ENCODE measurements at places on chromosomes 5 and 9. TPM values are rescaled to one million over a fixed set of nuclear protein-coding genes. Genes with fewer than 3 reads are reported as not detected.

DNA sequence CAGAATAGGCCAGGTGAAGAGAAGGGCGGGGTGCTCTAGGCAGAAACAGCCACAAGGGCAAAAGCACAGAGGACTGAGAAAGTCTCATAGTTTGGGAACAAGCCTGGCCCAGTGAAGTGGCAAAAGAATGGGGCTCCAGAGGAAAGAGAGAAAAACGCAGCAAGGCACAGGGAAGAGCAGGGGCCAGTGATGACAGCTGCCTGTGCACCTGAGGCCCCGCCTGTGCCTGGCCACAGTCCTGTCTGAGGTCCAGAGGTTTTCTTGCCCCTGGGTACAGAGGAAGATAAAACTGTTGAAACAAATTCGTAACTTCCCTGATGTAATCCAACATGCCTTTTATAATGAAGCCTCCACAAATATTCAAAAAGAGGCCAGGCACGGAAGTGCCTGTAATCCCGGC is 22.0 kb downstream of the FRRS1L start:
- DNase-seq, result no peak

DNA sequence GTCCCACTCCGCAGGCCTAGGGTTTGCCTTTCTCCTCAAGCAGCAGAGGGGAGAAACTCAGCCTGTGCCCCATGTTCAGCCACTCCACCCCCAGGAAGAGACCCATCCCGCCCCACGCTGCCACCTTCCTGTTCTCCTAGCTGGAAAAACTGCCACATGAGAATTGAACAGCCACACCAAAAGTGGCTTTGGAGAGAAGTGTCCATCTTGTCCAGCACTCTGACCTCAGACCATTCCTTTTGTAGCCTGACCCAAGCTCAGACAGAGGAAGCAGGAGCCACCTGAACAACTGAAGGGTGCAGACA is 8.3 kb upstream of the SLC25A48 start:
- no peak for DNase-seq

GRCh38 chr5:139271201-139272027 is 22.1 kb upstream of the MATR3 start:
- peak; percentile 92 for DNase-seq

DNA sequence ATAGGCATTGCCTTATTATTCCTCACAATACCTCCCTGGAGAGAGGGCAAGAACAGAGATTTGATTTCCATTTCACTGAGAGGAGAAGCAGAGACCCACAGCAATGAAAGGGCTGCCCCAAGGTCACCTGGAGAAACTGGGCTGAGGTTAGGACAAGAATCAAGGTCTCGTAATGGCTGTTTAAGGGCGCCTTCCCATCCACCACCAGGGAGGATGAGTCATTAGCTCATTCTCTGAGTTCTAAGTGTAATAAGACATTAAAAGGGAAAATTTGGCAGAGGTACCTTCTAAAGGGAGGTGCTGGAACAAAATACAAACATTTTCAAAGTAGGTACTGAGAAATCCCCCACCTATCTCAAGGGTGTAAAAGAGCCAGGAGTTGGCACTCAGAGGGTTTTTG is 52.6 kb upstream of the TCERG1 start:
- no peak for DNase-seq

DNA sequence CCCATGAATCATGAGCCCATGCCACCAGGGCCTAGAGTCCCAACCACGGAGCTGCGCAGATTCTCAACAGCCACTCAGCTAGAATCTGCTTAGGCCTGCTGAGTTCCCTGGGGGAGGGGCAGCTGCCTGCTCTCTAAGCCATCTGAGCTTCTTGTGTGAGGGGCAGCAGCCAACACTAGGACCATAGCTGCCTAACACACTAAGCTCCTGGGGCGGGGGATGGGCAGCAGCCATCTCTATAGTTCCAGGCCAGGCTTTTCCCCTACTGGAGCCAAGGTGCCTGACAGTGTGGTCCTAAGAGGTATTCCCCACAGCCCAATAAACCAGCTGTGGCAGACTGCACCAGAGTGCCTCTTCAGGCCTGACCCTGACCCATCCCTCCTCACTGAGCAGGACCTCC is 255.9 kb upstream of the ACO1 start:
- no peak for DNase-seq

DNA sequence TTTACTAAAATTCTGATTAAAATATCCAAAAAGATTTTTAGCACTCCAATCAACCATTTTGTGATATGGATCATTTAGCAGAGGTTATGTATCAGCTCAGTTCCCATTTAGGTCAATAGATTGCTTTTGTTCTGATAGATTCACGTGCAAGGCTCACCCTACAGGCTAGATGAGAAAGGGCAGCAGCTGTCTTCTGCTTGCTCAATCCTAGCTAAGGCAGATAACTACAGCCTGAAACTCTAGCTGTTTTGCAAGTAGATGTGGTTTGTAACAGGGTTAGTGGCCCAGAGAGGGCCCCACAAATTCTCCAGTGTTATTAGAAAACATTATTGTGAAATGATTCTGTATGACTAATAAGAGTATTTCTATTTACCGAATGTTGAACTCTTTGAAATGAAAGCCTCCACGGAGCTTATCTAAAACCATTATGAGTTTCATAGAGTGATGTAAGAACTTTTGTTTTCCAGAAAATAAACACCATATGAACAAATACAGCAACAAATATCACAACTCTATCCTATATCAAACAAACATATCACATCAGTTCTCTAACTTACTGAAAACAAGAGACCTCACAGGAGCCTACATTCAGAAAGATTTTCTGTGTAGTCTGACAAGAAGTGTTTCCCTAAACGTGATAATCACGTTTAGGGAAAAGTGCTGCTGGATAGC is 841.9 kb upstream of the ACO1 start:
- peak; percentile 29 for DNase-seq

DNA sequence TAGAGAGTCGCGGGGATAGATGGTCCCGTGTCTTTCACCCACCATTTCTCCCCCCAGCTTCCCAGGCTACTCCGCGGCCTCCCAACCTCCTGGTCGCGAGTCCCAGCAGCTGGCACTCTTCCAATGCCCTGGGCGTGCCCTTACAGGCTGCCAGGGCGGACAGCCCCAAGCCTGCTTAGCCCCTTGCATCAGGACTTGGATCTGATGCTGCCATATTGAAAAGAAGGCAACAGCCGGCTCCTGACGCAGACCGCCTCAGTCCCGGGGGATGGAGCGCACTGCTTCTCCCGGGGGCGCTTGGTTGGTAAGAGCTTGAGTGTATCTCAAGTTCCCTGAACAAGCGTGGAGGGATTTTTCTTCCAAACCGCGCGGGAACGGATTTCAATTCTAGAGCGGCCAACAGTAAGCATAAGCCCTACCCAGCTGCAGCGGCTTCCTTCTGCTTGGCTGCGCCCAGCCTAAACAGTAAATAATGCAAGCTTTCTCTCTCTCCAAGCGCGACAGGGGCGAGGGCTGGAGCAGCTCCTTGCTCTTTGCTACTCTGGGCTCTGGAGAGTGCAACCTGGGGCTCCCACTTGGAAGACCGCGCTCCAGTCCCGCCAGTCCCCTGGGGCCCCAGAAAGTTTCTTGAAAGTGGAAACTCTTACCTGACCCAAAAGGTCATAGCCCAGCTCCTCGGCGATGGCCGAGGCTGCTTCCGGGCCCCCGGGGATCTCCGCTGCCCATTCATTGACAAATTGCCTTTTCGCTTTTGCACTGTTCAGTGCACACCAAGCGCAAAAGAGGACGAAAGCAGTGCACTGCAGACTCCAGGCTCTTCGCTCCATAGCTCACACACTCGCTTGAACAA is 607 bp downstream of the PCSK1 start:
- DNase-seq, result peak; percentile 81

DNA sequence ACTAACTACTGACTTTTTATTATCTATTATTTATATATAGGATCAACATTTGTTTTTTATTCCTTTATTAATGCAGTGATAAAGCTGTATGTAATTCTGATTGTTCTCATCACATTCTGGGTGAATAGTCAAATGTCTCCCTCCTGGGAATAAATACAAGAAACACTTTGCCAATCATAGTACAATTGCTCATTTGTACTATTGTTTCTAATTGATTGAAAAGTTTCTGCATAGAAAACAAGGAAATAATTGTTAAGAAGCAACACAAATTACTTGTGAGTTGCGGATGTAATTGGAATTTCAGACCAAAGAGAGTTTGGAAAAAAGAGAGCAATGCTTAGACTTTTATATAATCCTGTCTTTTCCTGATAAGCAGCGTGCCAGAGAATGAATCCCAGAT is 1013.9 kb downstream of the EFNA5 start:
- no peak for DNase-seq

- no peak for DNase-seq
Observed at GRCh38 chr5:124341066-124341858, 405.2 kb downstream of the ZNF608 start.

DNA sequence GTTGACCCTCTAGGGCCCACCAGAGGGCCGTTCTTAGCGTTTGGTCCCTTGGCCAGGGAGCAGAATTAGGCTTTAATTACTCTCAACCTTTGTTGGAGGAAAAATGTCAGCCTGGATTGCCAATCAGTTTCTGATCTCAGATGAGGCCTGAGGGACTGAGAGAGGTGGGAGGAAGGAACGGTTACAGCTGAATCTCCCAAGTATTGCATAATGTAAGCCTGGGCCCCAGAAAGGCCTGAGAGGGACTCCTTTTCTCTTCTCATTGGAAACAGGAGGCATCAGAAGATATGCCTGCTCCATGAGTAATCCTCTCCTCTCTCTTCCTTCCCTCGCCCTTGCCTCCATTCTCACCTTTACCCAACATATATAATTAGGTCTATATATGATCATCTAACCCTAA is 105.7 kb downstream of the INSYN2B start:
- no peak for DNase-seq

- no peak for DNase-seq
Observed at GRCh38 chr9:101485924-101486692, 47.5 kb upstream of the RNF20 start.

DNA sequence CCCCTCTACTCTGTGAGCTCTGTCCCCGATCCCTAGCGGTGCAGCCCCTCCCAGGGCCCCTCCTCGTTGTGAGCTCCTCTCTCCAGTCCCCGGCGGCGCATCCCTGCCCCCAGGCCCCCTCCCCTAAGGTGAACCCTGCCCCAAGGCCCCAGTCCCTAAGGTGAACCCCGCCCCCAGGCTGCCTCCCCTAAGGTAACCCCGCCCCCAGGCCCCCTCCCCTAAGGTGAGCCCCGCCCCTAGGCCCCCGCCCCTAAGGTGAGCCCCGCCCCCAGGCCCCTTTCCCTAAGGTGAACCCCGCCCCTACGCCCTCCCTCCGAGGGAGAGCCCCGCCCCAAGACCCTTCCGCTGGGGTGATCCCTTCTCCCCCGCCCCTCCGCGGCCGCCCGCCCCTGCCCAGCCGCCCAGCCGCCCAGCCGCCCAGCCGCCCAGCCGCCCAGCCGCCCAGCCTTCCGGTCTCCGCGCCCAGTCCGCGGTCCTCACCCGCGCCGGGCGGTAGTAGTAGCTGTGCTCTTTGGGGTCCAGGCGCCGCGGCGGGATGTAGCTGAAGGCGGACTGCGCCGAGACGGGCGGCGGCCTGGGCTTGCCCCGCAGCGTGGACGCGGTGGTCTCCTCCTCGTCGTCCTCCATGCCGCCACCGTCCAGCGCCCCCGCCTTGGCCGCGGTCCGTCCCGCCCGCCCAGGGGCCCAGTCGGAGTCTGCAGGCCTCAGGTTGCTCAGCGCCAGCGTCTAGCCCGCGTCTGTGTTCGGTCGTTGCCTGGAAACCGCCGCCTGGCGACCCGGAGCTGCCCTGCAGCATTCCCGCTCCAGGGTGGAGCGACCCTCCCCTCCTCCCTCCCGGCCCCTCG is at the start of gene CFAP90:
Gene CFAP90 (minus strand): TSS at position 739 of the 845 bp plus-strand sequence. CDS start 112 bp downstream, at position 627.
- peak; percentile 42 for DNase-seq

- peak; percentile 55 for DNase-seq
Observed at GRCh38 chr5:129459777-129460671, at the start of gene ADAMTS19. ADAMTS19 (plus strand) TSS chr5:129460298; CDS start chr5:129460392, 94 bp downstream.

- peak; percentile 41 for DNase-seq
Observed at GRCh38 chr5:72501488-72501887, 5.7 kb downstream of the ZNF366 start.

DNA sequence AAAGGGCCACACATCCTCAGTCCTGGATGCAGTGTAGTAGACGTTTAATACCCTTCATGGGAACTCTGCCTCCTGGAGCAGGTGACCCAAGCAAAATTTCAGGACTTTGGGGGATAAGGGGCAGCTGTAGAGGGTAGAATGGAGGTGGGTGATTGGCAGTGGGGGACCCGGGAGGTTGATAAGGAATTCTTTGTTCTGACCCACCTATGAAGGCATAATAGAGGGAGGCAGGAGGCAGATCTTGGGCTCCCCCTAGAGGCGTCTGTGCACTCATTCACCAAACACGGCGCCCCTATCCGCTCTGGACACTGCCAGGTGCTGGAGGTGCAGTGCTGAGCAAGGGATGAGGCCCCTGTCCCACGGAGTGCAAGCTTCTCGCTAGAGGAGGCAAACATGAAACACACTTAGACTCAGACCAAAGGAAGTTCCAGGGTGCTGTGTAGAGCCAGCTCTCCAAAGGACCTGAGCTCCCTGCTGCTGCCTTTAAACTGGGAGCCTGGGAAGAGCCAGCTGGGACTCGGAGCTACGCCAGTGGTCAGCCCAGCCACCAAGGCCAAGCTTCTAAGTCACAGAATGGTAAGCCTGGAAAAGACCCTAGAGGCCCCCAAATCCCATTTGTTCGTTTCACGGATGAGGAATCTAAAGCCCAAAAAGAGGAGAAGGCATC is 7.7 kb downstream of the IL17B start:
- peak; percentile 8 for DNase-seq

- peak; percentile 63 for DNase-seq
Observed at GRCh38 chr9:112601636-112602035, 115.0 kb downstream of the KIAA1958 start.

- DNase-seq, result no peak
Observed at GRCh38 chr9:129888293-129889121, 53.2 kb downstream of the USP20 start.

GRCh38 chr5:98433673-98434072 is 339.8 kb upstream of the RGMB start:
- DNase-seq, result peak; percentile 10

GRCh38 chr5:76041863-76042262 is 41.3 kb upstream of the SV2C start:
- DNase-seq, result no peak

DNA sequence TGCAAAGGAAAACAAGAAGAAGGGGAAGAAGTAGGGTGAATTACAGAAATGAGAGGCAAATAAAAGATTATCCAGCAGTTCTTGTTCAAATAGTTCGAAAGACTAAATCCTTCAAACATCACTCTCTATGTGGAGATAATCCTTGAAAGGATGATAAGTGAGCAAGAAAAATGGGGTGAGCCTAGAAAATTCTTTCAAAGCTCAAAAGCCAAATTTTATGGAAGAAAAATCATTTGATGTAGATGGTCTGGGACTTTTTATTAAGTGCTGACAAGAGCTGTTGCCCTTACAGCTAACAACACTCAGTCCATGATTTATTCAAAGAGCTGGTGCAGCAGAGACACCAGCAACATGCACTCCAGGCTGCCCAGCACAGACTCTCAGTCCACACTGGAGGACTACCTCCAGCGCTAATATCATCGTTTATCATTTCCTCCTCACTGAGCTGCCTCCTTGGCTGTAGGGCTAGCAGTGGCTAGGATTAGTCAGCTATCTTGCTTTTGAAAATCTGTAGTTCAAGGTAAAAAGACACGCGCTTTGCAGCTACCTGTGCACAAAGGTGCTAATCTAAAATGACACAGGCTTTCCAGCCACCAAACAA is 264.8 kb upstream of the KIF2A start:
- DNase-seq, result no peak

- DNase-seq, result no peak
Observed at GRCh38 chr9:86921151-86921923, 26.0 kb downstream of the GAS1 start.

SSNA1 gene
- 52.7 TPM for total RNA-seq

CER1 gene
- total RNA-seq, result 2.8 TPM

FANCC gene
- total RNA-seq, result 10.3 TPM

RANBP17 gene
- 15.9 TPM for total RNA-seq

IFNE gene
- 0.57 TPM for total RNA-seq

GABRA1 gene
- total RNA-seq, result 0.41 TPM

RANBP3L gene
- 0.46 TPM for total RNA-seq

CA9 gene
- total RNA-seq, result not detected

TMEM203 gene
- total RNA-seq, result 30.9 TPM
